Stimulated activated CD8-positive, alpha-beta memory T cell treated with anti-CD3 and anti-CD28 coated beads, Interleukin-12 subunit alpha, Interleukin-12 subunit beta, amount 100 ng/mL, for 1 hour (primary cell): ENCODE measurements at places on chromosomes 1 and 21.

GRCh38 chr1:214615871-214616270 is 12.9 kb downstream of the CENPF start:
- no peak for DNase-seq

DNA sequence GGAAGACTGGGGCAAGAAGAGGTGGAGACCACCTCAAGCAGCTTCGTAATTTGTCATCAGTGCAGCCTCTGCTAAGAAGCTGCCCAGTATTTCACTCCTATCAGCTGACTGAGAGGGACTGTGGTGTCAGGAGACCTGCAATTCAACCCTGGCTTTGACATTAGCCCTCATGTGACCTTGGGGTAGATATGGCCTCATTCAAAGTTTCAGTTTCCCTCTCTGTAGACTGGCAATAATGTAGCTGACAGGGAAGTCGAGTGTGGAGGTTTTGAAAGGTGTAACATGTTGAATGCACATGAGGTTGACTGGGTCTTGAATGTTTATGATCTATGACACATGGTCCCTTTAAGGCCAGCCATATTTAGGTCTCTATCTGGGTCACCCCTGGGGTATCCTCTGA is 2.2 kb upstream of the SPRR4 start:
- no peak for DNase-seq

GRCh38 chr1:10733474-10734366 is 62.7 kb downstream of the CASZ1 start:
- no peak for DNase-seq

- DNase-seq: no peak
Observed at GRCh38 chr1:179177615-179178014, 51.9 kb downstream of the ABL2 start.

- no peak for DNase-seq
Observed at GRCh38 chr1:151049458-151049857, 1.9 kb downstream of the C1orf56 start.

- DNase-seq: no peak
Observed at GRCh38 chr1:211113566-211113965, 20.4 kb downstream of the KCNH1 start.

GRCh38 chr1:157695417-157695816 is 5.2 kb downstream of the FCRL3 start:
- no peak for DNase-seq

- DNase-seq: no peak
Observed at GRCh38 chr21:27519361-27519760, 552.5 kb upstream of the ADAMTS5 start.

DNA sequence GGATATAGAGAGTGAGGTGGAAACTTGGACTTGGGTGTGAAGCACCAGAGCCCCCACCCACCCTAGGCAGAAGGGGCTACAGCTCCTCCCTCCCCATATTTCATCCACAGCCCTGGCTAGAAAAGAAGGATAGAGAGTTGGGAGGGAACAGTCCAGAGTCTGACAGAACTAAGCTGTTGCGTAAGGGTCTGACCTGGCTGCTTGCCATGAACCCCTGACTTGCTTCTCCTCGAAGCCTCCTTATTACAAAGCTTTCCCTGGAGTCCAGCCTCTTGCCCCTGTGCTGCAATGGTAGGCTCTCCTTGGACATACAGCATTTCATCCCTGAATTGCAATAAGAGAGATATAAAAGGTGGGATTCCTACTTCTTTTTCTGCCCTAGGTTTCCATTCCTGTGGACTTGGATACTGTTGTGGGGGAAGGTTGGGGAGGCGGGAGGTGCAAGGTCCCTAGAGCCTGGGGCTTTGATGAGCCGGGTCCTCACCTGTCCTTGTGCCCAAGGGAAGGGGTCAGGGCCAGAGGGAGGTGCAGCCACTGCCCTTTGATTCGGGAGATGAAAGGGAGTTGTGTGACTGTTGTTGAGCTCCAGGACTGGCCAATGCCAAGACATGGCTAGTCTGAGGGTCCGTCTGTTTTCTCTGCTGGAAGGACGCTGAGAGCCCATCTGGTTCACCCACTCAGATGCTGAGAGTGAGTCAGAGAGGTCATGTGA is 2.7 kb downstream of the RHBG start:
- DNase-seq: no peak

DNA sequence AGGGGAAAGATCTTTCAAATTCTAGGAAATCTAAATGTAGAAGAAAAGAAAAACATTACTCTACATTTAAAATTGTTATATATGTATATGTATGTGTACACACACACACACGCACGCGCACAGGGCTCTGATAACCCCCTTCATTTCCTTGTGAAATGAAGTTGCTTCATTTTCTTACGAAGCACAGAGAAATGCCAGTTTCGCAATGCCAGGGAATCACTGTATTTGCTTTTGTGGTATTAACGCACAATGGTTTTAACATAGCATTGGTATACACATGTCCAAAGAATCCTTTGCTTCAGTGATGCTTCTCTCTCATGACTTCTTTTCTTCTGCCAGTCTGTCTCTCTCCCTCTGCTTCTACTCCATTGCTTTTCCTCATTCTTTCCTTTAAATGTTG is 8.4 kb upstream of the DDAH1 start:
- DNase-seq: no peak
